ENCODE measurements at places on chromosomes 7 and 10. TPM values are rescaled to one million over a fixed set of nuclear protein-coding genes. Genes with fewer than 3 reads are reported as not detected.

The STRIP2 gene
- 2.3 TPM for total RNA-seq

The SLC37A3 gene
- 72.7 TPM for total RNA-seq

The A1CF gene
- not detected for total RNA-seq

The FAM171A1 gene
- total RNA-seq = 29.8 TPM

The ATG9B gene
- total RNA-seq = under 0.01 TPM

The GATA3 gene
- total RNA-seq = under 0.01 TPM

The EIF5AL1 gene
- total RNA-seq = 0.25 TPM

The AQP1 gene
- total RNA-seq = 6.6 TPM

The POLD2 gene
- total RNA-seq = 57.7 TPM

The LLCFC1 gene
- not detected for total RNA-seq

The MDH2 gene
- 45.8 TPM for total RNA-seq

The UNC5B gene
- 18.1 TPM for total RNA-seq

The TDRD1 gene
- not detected for total RNA-seq

The ANKRD30A gene
- total RNA-seq = not detected

The GPR26 gene
- total RNA-seq = not detected

The CYP3A5 gene
- not detected for total RNA-seq

The MICU1 gene
- total RNA-seq = 35.9 TPM

The NODAL gene
- total RNA-seq = not detected

The UCMA gene
- not detected for total RNA-seq

The LBX1 gene
- total RNA-seq = not detected

The GDF10 gene
- total RNA-seq = not detected

The ERVW-1 gene
- not detected for total RNA-seq

The BTBD16 gene
- not detected for total RNA-seq

The INA gene
- 0.13 TPM for total RNA-seq

The SLC25A13 gene
- total RNA-seq = 21.6 TPM

The ASB4 gene
- total RNA-seq = not detected

The LRRC4 gene
- 0.77 TPM for total RNA-seq

The SP4 gene
- 5.6 TPM for total RNA-seq

The MET gene
- 43.0 TPM for total RNA-seq

The TFEC gene
- total RNA-seq = 0.89 TPM

The PIK3CG gene
- 4.4 TPM for total RNA-seq

The CPN1 gene
- total RNA-seq = not detected

The FLNC gene
- total RNA-seq = 130 TPM

All from dermis microvascular lymphatic vessel endothelial cell (primary cell).